OCI-M1 (cell line): ENCODE measurements at places on chromosomes 4 and X.

DNA sequence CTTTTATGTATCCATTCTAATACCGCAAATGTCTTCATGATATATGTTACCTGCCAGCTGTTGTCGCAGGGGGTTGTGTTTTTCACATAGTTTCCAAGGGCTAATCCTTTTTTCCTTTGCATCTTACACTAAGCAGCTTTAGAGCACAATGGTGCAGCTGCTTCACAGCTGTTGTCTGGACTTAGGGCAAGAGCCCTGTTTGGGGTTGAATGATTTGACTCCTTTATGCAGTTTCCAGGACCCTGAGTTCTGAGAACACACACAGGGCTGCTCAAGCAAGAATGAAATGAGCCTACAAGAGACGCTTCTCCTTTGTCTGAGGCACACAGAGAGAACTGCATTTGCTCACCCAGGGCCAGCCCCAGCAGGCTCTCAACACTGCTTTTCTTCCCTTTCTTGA lies 20.2 kb downstream of the CCNG2 start:
- DNase-seq = no peak

DNA sequence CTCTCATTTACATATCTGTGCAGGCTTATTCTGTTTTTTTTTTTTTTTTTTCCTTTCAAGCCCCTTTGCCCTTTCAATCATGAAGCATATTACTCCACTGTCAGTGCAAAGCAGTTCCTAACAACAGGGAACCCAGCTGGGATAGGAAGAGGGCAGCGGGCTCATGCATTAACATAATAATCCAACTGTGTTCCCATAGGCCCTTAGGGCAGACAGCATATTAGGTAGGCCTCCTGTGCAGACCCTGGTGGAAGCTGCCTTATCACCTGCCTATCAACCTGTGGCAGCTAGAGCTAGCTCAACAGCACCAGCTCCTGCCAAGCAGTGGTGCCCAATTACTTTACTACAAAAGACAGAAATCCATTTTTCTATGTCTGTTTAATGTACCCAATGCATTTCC lies 49.3 kb downstream of the SLC10A7 start:
- DNase-seq = no peak

DNA sequence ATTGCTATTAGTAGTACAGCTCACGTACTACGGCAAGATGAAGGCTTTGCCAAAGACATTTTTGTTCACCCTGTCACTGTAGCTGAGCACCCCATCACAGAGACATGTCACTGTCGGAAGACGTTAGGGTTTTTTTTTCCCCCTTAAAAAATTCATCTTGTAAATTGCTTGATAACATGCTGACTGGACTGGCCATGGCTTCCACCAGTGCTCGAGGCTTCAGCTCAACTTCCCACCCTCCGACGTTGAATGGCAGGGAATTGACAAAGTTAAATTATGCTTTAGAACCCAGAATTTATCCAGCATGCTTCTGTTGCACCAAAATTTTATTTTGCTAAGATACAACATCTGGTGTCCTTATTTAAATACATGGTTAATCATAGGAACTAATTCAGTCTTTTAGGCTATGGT lies 707 bp upstream of the OTUD4 start:
- DNase-seq = no peak

DNA sequence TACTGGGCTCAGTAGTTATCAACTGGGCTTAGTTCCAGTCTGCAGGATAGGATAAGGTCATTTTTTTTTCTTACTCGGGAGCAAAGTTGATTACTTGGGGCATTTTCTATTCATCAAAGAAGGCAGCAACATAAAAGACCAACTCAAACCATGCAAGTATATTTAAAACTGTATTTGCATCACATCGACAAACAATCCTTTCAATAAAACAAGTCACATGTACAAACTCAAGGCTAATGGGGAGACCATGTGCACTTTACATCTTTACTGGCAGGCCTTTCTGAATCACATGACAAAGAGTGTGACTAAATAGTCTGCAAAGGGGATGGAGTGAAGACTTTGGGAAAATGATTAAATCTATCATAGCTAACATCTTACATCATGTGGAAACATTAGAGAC lies 610.4 kb upstream of the BOD1L1 start:
- DNase-seq = no peak

DNA sequence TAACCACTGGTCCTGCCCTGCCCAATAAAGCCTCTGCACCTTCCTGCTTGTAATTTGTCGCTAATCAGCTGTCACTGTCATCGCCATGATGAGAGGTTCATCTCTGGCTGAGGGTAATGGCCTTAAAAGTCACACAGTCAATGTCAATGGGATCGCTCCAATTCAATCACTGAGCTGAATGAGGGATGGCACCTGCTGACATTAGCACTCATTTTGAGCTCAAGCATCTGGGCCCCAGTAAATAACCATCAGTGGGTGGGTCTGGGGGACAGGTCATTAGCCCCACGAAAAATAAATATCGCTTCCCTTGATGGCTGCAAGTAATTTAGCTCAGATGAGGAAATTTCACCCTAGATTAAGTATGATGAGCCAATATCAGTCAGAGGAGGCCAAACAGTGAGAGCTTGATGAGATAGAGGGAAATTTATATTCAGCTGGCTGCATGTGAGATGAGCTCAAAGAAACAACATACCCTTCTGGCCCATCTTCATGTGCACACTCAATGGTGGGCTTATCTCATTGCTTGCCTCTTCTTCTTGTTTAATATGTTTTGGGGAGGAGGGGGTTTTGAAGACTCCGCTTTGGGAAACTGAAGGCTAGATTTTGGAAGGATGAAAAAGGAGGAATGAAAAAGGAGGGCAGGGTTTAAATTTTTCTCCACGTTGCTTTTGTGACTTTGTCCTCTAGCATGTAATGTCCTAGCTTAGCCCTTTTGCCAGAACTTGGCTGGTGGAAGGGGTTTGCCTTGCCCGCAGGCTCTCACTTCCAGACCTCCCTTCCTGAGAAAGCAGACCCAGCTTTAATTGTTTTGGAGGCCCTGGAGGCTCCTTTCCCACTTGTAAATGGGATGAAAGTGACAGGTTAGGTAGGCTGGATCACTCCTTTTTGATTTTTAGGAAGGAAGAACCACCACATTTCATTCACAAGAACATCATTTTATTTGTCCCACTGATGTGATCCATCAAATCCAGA lies 84.8 kb upstream of the PAQR3 start:
- DNase-seq = no peak

DNA sequence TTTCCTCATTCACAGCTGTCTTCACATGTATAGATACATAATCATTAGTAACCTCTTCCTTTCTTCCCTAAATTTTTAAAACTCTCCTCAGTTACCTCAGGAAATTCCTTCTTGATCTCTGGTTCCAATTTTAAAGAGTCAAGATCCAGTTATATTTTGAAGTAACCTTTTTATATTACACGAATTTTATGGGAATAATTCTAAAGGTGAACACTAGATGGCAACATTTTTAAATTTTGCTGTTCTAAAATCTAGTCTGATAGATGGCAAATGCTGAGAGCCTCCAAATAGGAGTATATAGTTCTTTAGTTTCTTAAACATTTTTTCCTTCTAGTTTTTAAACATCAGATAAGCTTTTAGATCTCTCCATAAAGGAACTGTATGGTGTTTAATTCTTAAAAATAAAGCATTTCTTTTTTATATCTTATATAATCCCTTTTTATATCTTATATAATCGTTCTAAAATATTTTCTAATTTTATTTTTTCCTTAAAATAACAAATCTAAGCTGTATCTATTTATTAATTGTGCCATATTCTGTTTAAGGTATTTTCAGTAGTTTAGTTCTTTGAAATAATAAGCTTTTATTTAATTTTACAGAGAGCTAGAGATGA lies 37.9 kb upstream of the PAPSS1 start:
- DNase-seq = peak; percentile 67

DNA sequence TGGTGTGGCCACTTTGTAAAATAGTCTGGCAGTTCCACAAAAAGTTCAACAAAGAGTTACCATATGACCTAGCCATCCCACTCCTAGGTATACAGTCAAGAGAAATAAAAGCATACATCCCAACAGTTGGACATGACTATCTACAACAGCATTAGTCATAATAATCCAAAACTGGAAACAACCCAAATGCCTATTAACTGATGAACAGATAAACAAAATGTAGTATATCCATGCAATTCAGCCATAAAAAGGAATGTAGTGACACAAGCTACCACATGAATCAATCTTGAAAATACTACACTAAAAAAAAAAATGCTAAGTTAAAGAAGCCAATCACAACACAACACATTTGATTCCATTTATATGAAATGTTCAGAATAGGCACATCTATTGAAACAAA lies 16.1 kb downstream of the MED14 start:
- no peak for DNase-seq
